Hematopoietic multipotent progenitor cell treated with erythropoietin and hydrocortisone succinate and interleukin-3 and kit ligand, for 15 days (in vitro differentiated cells): ENCODE measurements at places on chromosomes 11 and 22.
A peak's percentile ranks its signal among the peaks of the same experiment; 100 is the strongest.

GRCh38 chr22:47295226-47295901 is 532.9 kb downstream of the TBC1D22A start:
- DNase-seq = no peak

GRCh38 chr11:48538991-48539390 is 50.4 kb downstream of the OR4A47 start:
- DNase-seq = no peak

- DNase-seq = no peak
Measured at GRCh38 chr11:87128372-87128771, 90.6 kb downstream of the TMEM135 start.

- DNase-seq = no peak
Measured at GRCh38 chr11:96257036-96257435, 86.0 kb downstream of the MAML2 start.

DNA sequence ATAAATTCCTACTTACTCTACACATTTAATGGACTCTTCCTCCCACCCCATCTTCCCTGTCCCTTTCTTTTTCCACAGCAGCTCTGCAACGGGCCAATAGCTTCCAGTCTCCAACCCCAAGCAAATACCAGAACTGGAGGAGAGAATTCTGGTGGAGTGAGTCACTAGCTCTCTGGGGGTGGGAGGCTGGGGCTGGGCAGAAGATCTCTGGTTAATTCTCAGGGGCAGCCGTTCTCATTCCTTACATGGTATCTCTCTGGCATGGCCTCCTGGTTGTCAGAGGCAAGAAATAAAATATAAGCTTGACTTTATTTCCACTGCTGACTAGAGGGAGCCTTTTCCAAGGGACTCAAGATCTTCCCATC is 90.4 kb upstream of the PARVA start:
- DNase-seq = no peak

DNA sequence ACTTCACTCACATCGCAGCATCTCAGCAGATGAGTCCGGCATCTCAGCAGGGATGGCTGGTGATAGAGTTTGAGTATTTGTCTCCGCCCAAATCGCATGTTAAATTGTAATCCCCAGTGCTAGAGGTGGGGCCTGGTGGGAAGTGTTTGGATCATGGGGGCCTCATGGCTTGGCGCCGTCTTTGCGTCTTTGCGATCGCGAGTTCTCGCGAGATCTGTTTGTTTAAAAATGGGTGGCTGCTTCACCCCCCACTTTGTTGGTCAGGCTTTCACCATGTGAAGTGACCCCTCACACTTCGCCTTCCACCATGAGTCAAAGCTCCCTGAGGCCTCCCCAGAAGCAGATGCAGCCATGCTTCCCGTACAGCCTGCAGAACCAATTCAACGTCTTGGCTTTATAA is 3.0 kb upstream of the RRP7A start:
- DNase-seq = no peak

- DNase-seq = no peak
Measured at GRCh38 chr22:33903012-33903411, 17.3 kb downstream of the LARGE1 start.

DNA sequence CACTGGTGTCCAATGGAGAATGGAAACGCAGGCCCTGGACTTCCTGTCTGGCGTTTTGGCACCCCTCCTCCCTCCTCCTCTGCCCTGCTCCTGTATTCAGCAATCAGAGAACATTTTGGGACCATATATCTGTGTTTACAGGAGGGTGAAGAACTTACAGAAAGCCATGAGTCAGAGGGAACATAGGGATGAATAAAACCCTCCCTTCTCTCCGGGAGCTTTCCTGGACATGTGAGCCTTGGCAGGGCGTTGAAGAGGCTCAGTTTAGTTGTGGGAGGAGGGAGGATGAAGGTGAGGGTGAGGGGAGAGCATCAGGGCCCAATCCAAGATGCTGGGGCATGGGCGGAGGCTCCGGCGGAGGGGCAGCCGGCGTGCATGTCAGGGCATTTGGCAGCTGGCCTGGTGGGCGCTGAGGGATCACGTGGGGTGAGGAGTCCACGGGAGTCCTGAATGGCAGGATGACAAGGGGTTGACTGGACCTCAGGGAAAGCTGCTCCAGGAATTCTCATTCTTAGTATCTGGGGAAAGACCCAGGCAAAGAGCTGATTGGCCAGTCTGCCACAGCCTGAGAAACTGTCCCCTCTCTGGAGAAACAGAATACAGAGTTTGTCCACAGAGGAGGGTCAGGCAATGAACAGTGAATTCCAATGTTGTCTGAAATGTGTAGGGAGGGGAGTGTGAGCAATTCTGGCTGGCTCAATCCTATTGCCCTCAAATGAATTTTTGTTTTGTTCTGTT is 28.9 kb downstream of the MICAL2 start:
- DNase-seq = no peak

- peak; percentile 6 for DNase-seq
Measured at GRCh38 chr11:18171377-18172000, 1.1 kb upstream of the MRGPRX4 start.

DNA sequence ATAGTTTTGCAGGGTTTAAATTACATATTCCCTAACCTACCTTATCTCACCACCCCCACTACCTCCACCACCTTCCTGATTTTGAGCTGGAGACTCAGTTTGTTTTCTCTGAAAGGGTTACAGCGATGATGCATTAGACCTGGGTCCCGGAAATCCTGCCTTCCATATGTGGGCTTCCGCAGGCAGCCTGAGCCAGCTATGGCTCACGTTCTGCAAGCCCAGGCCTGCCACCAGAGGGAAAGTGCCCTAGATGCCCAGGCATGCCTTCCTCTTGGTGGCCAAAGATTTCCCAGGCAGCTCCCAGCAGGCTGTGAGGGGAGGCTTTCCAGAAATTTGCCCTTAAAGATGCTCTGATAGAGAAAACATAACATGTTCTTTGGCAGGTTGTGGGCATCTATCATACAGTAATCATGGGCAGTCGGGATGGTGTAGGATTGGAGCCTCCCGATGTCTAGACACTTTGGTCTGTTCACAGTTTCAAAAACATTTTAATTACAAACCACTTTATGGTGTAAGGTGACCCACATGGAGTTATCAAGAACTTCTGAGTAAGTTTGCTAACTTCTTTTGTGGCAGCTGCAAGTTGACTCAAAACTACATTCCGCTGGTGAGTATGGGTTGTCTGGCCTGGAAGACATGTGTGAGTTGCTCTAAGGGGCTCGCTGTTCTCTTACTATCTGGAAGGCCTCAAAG is 79.3 kb downstream of the MICAL2 start:
- DNase-seq = no peak

DNA sequence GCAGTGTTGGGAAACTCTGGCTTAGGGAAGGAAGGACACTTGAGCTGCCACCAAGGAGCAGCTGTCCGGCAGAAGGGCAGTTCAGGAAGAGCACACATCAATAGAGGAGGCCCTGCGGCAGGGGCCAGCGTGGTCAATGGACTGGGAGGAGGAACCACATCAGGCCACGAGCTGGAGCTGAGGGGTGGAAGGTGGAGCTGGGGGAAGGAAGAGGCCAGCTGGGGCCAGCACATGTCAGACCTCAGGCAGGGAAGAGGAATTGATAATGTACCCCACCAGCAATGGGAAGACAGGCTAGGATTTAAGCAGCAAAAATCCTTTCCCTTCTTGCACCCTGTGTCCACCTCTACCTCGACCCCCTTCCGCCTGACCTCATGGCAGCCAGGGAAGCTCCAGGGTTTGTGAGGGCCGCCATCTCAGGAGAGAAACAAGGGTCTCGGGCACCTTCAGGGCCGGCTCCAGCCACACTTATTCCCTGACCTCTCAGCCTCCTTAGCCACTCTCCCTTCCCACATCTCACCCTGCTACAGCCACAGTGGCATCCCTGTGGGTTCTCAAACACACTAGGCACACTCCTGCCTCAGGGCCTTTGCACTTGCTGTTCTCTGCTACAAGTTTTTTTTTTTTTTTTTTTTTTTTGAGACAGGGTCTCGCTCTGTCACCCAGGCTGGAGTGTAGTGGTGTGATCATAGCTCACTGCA is 157.8 kb upstream of the GRK3 start:
- no peak for DNase-seq

DNA sequence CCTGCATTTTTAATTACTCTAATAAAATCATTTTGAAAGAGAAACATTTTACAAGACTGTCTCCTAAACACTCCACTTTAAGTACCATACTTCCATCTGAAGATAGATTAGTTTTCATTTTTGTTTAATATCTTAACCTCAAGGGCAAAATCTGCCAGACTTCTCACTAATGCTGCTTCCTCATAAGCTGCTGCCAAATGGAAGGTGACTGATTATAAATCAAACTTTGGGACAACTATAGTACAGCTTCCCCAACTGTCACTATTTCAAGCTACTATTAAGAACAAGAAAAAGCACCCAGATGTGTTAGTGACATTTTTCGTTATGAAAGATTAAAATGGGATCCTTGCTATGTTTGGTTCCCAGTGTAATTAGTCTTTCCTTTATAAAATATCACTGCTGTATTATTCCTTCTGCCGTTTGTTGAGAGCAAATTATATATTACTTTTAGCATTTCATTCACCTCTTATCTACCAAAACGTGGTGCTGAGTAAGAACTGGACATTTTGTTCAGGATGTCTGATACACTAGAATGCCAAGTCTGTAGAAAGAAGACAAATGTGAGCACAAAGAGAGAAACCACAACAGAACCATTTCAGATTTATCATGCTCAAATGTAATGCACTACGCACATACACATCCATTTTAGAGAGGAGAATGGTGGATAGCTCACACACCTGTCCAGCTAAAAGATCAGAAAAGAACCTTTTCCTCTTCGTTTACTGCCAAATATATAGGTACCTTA is 312.2 kb upstream of the C11orf87 start:
- no peak for DNase-seq

DNA sequence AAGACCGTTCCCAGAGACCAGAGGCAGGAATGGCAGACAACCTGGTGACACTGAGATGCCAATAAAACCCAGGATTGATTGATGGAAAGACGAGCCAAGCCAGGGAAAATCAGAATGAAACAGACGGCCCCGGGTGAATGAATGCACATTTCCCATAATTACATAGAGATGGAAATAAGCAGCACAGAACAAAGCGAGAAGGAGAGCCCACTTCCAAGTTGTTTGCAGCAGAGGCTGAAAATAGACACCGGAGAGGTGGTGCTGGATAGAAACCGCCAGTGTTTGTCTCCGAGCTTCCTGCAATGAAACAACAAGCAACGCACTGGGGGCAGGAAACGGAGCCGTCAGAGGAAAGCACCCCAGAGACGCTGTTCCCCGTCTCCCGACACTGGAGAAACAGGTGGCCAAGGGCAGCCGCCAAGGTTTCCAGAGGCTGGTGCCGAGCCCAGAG is 406.8 kb downstream of the SHANK2 start:
- no peak for DNase-seq

DNA sequence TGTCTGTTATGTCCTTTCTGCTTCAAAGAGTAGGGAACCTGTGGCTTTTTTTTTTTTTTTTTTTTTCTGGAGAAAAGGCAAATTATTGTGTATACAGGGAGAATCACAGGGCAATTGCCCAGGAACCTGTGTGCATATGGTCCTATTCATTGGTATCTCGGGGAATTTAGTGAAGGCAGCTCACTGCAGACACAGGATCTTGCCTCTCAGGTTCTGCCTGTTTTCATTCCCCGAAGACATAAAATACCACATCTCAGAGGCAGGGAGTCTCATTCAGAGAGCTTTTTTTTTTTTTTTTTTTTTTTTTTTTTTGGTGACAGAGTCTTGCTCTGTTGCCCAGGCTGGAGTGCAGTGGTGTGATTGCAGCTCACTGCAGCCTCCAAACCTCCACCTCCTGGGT is 88.3 kb downstream of the OSBP2 start:
- DNase-seq = no peak

GRCh38 chr11:36056160-36056751 is 112.4 kb downstream of the LDLRAD3 start:
- DNase-seq = no peak

GRCh38 chr11:118142809-118143208 is 9.8 kb downstream of the SCN4B start:
- no peak for DNase-seq

- DNase-seq = no peak
Measured at GRCh38 chr22:39138357-39138997, 14.0 kb downstream of the CBX7 start.

GRCh38 chr11:47335733-47336132 is 16.8 kb downstream of the MYBPC3 start:
- DNase-seq = no peak

GRCh38 chr11:11035331-11035730 is 177.5 kb upstream of the ZBED5 start:
- DNase-seq = no peak

- no peak for DNase-seq
Measured at GRCh38 chr11:35148163-35148837, 9.3 kb downstream of the CD44 start.

GRCh38 chr11:316891-317301 is 3.1 kb downstream of the IFITM1 start:
- DNase-seq = no peak

- DNase-seq = no peak
Measured at GRCh38 chr11:60761436-60762190, 4.9 kb downstream of the MS4A15 start.

DNA sequence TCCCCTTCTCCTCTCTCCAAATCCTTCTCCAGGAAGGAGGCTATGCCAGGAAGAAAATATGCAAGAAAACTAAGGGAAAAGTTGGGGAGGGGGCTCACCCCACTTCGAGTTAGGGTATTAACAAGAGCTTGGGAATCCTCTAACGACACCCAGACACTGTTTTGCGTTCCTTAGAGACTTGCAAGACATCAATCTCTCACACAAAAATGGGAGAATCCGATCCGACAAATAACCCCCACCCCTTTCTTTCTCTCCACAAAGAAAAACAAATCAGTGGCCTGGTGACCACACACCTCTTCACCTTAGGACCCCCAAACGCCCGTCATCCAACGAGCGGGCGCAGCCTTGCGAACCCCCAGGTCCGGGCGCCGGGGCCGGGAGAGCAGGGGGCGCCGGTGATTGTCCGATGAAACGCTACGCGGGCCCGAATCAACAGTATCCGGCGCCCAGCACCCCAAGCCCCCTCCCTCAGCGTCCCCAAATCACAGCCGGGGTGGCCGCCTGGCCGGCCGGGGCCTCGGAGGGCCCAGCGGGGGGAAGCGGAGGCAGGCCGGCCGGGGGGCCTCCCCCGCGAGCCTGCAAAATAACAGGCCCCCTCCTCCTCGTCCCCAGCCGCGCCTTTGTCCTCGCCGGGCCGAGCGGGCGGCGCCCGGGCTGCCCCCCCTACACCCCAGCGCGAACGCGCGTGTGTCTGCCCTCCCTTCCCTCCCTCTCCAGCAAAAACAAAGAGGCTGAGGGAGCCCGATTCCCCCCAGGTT is 690 bp downstream of the CSNK1E start:
- DNase-seq = no peak
